ENCODE measurements at places on chromosomes 4 and X. TPM values are rescaled to one million over a fixed set of nuclear protein-coding genes. Genes with fewer than 3 reads are reported as not detected.

STK32B gene
- 20.2 TPM for total RNA-seq

PCDH18 gene
- total RNA-seq, result not detected

CSAG2 gene
- not detected for total RNA-seq

C4orf50 gene
- total RNA-seq, result not detected

PWWP3B gene
- not detected for total RNA-seq

VCX2 gene
- not detected for total RNA-seq

ASB12 gene
- not detected for total RNA-seq

RPS6KA6 gene
- total RNA-seq, result 6.1 TPM

GAGE12H gene
- total RNA-seq, result not detected

NXF2 gene
- not detected for total RNA-seq

IL2RG gene
- 0.21 TPM for total RNA-seq

SORCS2 gene
- 5.1 TPM for total RNA-seq

MAGEA9B gene
- not detected for total RNA-seq

MRPS18C gene
- 63.1 TPM for total RNA-seq

S100G gene
- not detected for total RNA-seq

LONRF3 gene
- 3.5 TPM for total RNA-seq

FAM156A gene
- 14.5 TPM for total RNA-seq

CXCL5 gene
- 49.4 TPM for total RNA-seq

NDP gene
- total RNA-seq, result not detected

TRO gene
- total RNA-seq, result 0.46 TPM

SORBS2 gene
- not detected for total RNA-seq

PIR gene
- 56.1 TPM for total RNA-seq

GPR50 gene
- total RNA-seq, result 0.12 TPM

SLIT2 gene
- total RNA-seq, result 0.07 TPM

BMX gene
- not detected for total RNA-seq

SLC6A8 gene
- total RNA-seq, result 9.8 TPM

PCDH19 gene
- 0.02 TPM for total RNA-seq

FOXO4 gene
- 0.87 TPM for total RNA-seq

TENM3 gene
- 1.4 TPM for total RNA-seq

GUCY1B1 gene
- 0.27 TPM for total RNA-seq

RTL9 gene
- 0.06 TPM for total RNA-seq

ABCG2 gene
- total RNA-seq, result 22.4 TPM

LRCH2 gene
- 0.02 TPM for total RNA-seq

GATA1 gene
- not detected for total RNA-seq

FATE1 gene
- not detected for total RNA-seq

SLC9A6 gene
- total RNA-seq, result 9.1 TPM

TACR3 gene
- total RNA-seq, result not detected

NEUROG2 gene
- not detected for total RNA-seq

RBMXL3 gene
- not detected for total RNA-seq

CABS1 gene
- total RNA-seq, result not detected

AFF2 gene
- total RNA-seq, result not detected

FUNDC2 gene
- 103 TPM for total RNA-seq

CFP gene
- total RNA-seq, result 0.88 TPM

SPRY1 gene
- 0.74 TPM for total RNA-seq

MAGEB17 gene
- total RNA-seq, result not detected

FAM9C gene
- total RNA-seq, result not detected

PNMA5 gene
- total RNA-seq, result not detected

PRDM8 gene
- 0.70 TPM for total RNA-seq

NRK gene
- not detected for total RNA-seq

FAM47E gene
- 0.13 TPM for total RNA-seq

CTAG1A gene
- not detected for total RNA-seq

GAGE13 gene
- not detected for total RNA-seq

ERAS gene
- not detected for total RNA-seq

HTR2C gene
- total RNA-seq, result not detected

TMEM255A gene
- total RNA-seq, result 0.11 TPM

PNMA6A gene
- 4.8 TPM for total RNA-seq

FAM47A gene
- not detected for total RNA-seq

TLR6 gene
- total RNA-seq, result 3.6 TPM
